ENCODE measurements at places on chromosomes 7 and 10. TPM values are rescaled to one million over a fixed set of nuclear protein-coding genes. Genes with fewer than 3 reads are reported as not detected.

GRCh38 chr10:6054884-6055283 is 7.3 kb downstream of the IL2RA start:
- DNase-seq = no peak

GRCh38 chr7:150516956-150517745 is 2.5 kb downstream of the GIMAP7 start:
- no peak for DNase-seq

DNA sequence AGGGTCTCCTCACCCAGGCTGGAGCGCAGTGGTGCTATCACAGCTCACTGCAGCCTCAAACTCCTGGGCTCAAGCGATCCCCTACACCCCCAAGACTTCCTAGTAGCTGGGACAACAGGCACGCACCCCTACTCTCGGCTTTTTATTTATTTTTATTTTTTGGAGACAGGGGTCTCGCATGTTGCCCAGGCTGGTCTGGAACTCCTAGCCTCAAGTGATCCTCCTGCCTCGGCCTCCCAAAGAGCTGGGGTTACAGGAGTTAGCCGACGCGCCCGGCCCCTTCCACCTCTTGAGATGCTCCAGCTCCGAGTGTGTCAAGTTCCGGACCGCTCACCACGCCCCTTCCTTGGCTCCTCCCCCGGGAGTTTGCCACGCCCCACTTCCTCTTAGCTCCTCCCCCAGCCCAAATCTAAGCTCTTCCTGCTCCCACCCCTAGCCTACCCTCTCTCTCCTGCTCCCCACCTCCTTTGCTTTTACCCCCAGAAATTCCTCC is 6.3 kb downstream of the NAT16 start:
- no peak for DNase-seq

- no peak for DNase-seq
These were observed 45.2 kb upstream of the BHLHA15 start for GRCh38 chr7:98165827-98166667.

DNA sequence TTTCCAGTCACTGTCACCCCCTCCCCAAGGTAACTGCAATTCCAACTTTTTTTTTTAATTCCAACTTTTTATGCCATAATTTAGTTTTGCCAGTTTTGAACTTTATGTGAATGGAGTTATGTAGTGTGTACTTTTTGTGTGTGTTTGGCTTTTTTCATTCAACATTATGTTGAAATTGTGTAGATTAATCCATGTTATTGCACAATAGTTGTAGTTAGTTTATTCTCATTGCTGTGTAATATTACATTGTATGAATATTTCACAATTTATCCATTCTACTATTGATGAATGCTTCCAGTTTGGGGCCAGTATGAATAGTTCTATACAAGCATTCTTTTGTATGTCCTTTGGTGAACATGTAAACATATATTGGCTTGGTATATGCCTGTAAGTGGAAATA is 32.5 kb downstream of the MXI1 start:
- no peak for DNase-seq

DNA sequence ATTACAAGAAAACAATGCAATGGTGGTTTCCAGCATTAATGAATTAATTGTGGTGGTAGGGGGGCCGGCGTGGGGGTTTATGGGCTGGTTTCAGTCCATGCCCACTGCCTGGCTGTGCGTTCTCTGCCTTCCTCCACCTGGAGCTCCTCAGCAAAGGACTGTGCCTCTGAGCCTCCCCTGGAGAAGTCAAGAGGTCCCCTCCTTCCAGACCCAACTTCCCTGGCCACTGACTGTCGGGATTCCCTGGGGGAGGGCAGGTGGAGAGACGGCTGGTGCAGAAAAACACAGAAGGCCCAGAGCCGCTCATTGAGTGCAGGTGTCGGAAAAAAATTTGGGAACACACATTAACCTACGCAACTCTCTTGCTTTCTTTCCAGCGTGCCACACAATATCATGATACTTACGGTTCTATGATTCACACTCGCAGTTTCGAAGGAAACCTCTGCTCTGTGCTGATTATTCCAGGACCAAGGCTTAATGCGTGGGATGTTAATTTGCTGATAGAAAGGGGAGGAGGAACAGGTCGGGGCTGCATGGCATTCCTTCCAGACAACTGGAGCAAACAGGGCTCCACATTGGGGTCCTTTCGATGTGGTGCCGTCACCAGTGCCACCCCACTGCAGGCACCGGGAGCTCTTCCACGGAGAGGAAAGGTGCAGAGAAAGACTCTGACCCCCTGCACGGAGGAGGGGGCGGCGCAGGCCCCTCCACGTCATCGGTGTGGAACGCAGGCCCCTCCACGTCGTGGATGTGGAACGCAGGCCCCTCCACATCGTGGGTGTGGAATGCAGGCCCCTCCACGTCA is 506.7 kb downstream of the DNAJB6 start:
- DNase-seq = no peak

- DNase-seq = no peak
These were observed 6.6 kb upstream of the PON1 start for GRCh38 chr7:95330961-95331337.

DNA sequence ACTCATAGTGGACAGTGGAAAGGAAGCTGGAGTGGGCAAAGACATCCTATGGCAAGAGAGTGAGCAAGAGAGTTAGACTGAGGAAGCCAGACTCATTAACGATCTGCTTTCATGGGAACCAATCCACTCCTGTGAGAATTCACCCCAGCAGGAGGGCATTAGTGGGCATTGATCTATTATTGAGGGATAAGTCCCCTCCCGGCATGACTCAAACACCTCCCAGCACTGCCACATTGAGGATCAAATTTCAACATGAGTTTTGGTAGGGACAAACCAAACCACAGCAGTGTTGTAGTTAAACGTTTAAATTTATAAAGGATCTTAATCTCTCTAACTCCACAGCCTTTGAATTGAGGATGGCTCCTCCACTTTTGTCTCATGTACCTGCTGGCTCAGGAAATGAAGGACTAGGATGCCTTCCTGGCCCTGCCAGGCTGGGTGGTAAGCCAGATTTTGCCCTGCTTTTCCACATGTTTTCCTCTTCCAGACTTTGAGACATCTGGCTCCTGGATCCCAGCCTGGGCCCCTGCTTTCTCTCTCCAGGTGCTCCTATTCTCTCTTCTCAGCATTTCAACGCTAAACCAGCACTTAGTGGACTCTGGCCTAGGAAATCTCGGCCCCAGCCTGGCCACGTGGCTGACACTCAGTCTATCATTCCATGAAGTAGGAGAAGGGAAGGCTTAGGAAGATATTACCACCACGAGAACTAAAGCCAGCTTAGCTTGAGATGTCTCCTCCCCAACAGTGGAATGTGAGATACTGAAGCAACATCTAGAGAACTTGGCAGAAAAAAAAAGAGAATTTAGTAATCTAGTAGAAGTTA is 96.5 kb upstream of the PIP4K2A start:
- no peak for DNase-seq

The TRPV5 gene
- not detected for polyA plus RNA-seq

The VPS50 gene
- polyA plus RNA-seq = 15.2 TPM

The KIF11 gene
- polyA plus RNA-seq = 5.2 TPM

The NUTM2D gene
- 0.78 TPM for polyA plus RNA-seq

The LGI1 gene
- polyA plus RNA-seq = not detected
